HCT116 (cell line): ENCODE measurements at places on chromosomes 3 and 15. TPM values are rescaled to one million over a fixed set of nuclear protein-coding genes. Genes with fewer than 3 reads are reported as not detected.

DNA sequence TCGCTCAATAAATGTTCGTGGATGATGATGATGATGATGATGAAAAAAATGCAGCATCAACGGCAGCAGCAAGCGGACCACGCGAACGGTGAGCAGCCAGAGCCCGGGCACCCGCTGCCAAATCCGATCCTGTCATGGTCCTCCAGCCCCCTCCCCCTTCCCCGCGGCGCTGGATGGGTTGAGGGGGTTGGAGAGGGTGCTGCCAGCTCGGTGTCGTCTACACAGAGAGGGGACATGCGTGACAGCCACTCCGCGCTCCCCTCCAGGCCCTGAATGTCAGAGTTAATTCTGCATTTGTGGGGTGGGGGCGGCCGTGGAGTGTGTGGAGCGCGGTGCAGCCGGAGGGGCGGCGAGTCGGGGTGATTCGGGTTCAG is 722 bp downstream of the CACNA1D start:
- peak overlapping the region; percentile 20; the same call in 1 of the 2 replicates for H3K4me3 ChIP-seq
- peaks cover 5% of the 10 kb centered on the region; the same call in 1 of the 2 replicates for H3K27me3 ChIP-seq
- H3K36me3 ChIP-seq = no peaks in the 10 kb centered on the region
- no peak for DNase-seq

- no peaks in the 10 kb centered on the region for H3K27me3 ChIP-seq
- H3K36me3 ChIP-seq = no peaks in the 10 kb centered on the region
- H3K4me3 ChIP-seq = no peak overlapping the region
- DNase-seq = no peak
- no peaks in the 10 kb centered on the region for H3K4me1 ChIP-seq
Observed at GRCh38 chr3:170062068-170062467, 24.3 kb downstream of the GPR160 start.

- H3K27me3 ChIP-seq = no peaks in the 10 kb centered on the region
- peak overlapping the region; percentile 45 for H3K4me3 ChIP-seq
- H3K27ac ChIP-seq = peak overlapping the region; percentile 83
- no peaks in the 10 kb centered on the region for H3K36me3 ChIP-seq
- peaks cover 39% of the 10 kb centered on the region for H3K4me1 ChIP-seq
Observed at GRCh38 chr3:53845881-53846133, 412 bp downstream of the CHDH start.

DNA sequence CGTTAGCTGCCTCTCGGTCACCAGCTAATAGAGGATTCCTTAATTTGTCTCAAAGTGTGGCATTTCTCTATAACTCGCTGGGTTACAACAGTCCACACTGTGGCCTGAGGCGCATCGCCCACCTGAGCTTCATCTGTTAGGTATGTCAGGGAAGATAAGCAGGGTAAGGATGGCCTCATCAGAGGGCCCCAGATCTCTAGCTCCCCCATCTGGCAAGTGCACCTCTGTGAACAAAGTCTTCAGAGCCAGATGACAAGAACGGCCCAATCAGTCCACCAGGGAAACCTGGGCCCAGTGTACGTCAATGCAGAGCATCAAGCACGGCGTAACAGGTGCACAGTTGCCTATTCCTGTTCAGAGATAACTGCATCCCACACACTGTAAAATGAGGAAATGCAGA is 23.2 kb downstream of the FRG2C start:
- no peak overlapping the region for H3K4me3 ChIP-seq
- no peaks in the 10 kb centered on the region for H3K27me3 ChIP-seq
- H3K27ac ChIP-seq = no peak overlapping the region
- H3K36me3 ChIP-seq = no peaks in the 10 kb centered on the region
- H3K4me1 ChIP-seq = no peaks in the 10 kb centered on the region

DNA sequence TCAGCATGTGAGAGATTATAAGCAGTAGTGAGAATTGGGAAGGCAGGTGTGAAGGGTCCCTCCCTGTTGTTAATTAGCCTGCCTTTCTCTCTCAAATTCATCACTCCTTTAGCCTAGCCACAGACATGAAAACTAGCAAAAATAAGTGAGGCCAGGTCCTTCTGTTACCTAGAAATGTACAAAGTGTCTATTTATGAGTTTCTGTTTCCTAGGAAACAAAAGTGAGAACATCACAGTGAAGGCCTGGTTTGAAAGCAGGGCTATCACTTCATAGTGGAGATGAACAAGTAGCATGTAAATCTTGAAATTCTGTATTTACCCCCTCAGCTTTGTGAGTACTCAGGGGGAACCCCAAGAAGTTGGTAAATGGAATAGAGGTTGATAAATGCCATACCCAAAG is 78.2 kb upstream of the UMPS start:
- no peaks in the 10 kb centered on the region for H3K27me3 ChIP-seq
- DNase-seq = no peak
- no peak overlapping the region for H3K27ac ChIP-seq
- no peaks in the 10 kb centered on the region for H3K36me3 ChIP-seq
- no peaks in the 10 kb centered on the region for H3K4me1 ChIP-seq

- H3K4me3 ChIP-seq = no peak overlapping the region
- H3K36me3 ChIP-seq = no peaks in the 10 kb centered on the region
- no peak overlapping the region for H3K27ac ChIP-seq
- H3K4me1 ChIP-seq = no peaks in the 10 kb centered on the region
- H3K27me3 ChIP-seq = no peaks in the 10 kb centered on the region
Observed at GRCh38 chr3:78831446-78831972, 936.3 kb downstream of the ROBO1 start.

DNA sequence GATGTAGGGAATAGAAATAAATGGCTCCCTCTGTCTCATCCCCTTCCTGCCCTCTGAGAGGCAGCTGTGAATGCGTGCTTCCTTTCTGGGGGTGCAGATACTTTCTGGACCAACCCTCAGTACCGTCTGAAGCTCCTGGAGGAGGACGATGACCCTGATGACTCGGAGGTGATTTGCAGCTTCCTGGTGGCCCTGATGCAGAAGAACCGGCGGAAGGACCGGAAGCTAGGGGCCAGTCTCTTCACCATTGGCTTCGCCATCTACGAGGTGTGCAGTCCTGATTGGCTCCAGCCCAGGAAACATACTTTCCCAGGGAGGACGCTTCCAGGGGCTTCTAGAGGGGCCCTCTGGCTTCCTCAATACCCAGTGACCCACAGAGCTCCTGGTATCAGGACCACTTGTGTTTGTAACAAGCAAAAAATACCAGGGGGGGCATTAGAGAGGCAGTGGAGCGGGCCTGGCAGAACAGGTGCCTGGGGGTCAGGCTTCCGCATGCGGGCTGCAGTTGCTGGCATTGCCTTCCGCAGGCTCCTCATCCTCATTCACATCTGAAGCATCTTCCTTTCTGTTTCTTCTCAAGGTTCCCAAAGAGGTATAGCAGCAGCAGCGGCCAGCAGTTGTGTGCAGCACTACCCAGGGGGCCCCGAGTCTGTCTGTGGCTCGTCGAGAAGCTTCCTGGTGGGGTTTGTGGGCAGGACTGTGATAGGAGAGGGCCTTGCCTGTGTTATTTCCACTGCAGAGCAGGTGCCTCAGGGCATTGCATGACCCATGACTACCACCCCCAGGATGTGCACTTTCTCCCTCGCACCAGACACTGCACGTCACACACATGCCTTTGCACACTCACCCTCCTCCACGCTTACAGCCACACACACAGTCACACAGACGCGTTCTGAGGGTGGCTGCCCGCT is 42.5 kb downstream of the CAPN3 start:
- H3K27ac ChIP-seq = peak overlapping the region; percentile 60
- H3K27me3 ChIP-seq = no peaks in the 10 kb centered on the region
- H3K4me1 ChIP-seq = peaks cover 18% of the 10 kb centered on the region

DNA sequence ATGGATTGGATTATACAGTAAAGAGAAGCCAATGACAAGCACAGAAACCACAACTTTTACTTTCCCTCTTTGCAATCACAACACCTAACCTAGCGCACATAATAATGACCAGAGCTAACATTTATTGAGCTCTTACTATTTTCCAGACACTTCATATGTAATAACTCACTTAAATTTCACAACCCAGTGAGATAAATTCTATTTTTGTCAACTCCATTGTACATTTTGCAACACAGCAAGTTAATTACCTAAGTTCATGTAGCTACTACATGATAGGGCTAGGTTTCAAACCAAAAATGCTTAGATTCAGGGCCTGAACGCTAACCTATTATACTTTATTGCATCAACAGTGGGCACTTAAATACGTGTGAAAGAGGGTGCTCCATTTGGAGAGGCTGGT is 89.5 kb downstream of the GADL1 start:
- H3K4me3 ChIP-seq = no peak overlapping the region
- H3K27me3 ChIP-seq = no peaks in the 10 kb centered on the region
- H3K36me3 ChIP-seq = no peaks in the 10 kb centered on the region
- no peaks in the 10 kb centered on the region for H3K4me1 ChIP-seq

GRCh38 chr3:15844889-15845288 is 47.1 kb upstream of the ANKRD28 start:
- no peaks in the 10 kb centered on the region for H3K36me3 ChIP-seq
- H3K27ac ChIP-seq = no peak overlapping the region
- no peak for DNase-seq
- H3K27me3 ChIP-seq = no peaks in the 10 kb centered on the region
- H3K4me1 ChIP-seq = no peaks in the 10 kb centered on the region

DNA sequence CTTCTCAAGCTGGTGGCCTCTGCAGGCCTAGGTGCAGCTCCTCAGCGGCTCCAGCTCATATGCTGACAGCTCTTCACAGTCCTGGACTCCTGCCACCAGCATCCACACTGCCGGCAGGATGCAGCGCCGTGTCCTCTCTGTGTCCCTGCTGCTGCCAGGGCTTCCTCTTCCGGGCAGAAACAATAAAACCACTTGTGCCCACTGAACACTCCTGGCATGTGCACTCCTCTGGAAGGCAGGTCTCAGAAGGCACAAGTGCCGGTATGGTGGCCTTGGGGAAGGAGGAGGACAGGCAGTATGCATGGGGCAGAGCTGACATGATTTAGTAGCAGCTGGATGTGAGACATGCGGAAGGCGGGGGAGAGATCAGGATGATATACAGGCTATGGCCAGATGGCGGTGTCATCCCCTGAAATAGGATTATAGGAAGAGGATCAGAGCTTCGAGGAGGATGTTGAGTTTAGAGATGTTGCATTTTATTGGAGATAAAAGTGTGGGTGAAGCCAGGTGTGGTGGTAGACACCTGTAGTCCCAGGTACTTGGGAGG is 7.5 kb upstream of the MAN2A2 start:
- no peaks in the 10 kb centered on the region for H3K4me1 ChIP-seq
- H3K36me3 ChIP-seq = no peaks in the 10 kb centered on the region
- no peak for DNase-seq
- no peaks in the 10 kb centered on the region for H3K27me3 ChIP-seq
- no peak overlapping the region for H3K27ac ChIP-seq

GRCh38 chr3:50433954-50434353 is 69.5 kb downstream of the CACNA2D2 start:
- no peaks in the 10 kb centered on the region for H3K36me3 ChIP-seq
- no peak for DNase-seq
- H3K4me3 ChIP-seq = no peak overlapping the region

DNA sequence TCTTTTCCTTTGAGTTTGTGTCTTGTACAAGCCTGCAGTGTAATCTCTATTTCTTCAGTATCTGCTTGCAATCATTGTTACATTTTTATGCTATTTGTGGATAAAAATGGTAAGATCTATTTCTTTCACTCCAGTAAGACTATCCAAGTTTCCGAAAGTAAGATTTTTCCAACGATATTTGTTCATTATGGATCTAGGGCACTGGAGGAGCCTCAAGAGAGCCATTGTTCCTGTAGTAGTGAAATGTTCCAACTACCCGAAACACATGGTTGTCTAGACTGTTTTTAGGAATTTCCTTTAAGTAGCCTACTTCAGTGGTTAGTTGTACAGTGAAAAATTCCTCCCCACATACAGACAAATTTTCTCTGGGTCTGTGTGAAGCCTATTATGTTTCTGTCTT is 597.4 kb downstream of the RSL24D1 start:
- no peak for DNase-seq
- H3K4me3 ChIP-seq = no peak overlapping the region
- H3K4me1 ChIP-seq = no peaks in the 10 kb centered on the region
- no peaks in the 10 kb centered on the region for H3K36me3 ChIP-seq
- H3K27ac ChIP-seq = no peak overlapping the region
- no peaks in the 10 kb centered on the region for H3K27me3 ChIP-seq

GRCh38 chr15:99248000-99248715 is 1.2 kb downstream of the TTC23 start:
- H3K27me3 ChIP-seq = no peaks in the 10 kb centered on the region
- H3K27ac ChIP-seq = no peak overlapping the region
- peaks cover 26% of the 10 kb centered on the region for H3K4me1 ChIP-seq
- H3K36me3 ChIP-seq = no peaks in the 10 kb centered on the region
- H3K4me3 ChIP-seq = peak overlapping the region; percentile 77

DNA sequence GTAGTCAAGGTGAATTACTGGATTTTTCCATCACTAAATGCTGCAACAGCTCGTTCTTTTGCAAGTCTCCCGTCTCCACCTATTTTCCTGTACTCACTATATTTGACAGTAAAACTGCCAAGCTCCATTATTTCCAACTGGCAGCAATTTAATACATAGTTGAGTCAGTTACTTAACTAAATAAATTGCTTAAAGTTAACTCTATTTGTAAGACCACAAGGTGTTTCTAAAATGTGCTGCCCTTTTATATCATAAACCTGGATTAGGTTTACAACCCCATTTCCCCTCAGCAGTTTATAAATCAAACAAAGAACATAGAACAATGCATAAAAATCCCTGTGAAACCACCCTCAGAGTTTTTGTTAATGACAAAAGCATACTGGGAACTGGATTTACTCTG is 211.4 kb upstream of the DPH6 start:
- H3K27me3 ChIP-seq = no peaks in the 10 kb centered on the region
- no peak overlapping the region for H3K27ac ChIP-seq
- no peak overlapping the region for H3K4me3 ChIP-seq
- no peaks in the 10 kb centered on the region for H3K4me1 ChIP-seq
- DNase-seq = no peak

DNA sequence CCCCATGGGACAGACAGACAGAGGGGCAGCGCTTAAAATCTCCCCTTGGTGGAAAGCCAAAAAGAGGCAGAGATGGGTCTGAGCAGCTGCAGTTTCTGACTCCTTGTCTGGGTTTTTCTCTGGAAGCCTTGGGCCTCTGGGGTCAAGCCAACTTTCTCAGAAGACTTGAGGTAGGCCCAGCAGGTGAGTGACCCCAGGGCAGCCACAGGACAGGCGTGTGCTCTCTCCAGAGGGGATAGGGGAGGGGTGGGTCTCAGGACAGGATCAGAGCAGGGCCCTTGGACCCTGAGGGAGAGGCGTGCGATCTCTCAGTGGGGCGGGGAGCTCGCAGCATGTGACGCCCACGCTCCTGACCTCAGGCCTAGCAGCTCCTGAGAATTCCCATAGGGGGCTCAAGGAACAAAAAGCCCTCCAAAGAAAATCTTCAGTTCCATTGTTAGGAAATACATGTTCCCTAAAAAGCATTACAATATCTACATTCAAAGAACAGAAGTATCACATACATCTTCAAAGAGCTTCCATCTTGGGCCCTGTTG is 34.6 kb upstream of the DUSP7 start:
- H3K27me3 ChIP-seq = no peaks in the 10 kb centered on the region
- peaks cover 53% of the 10 kb centered on the region for H3K4me1 ChIP-seq
- no peak for DNase-seq
- peak overlapping the region; percentile 69 for H3K27ac ChIP-seq
- H3K4me3 ChIP-seq = no peak overlapping the region

- no peak overlapping the region for H3K27ac ChIP-seq
- no peaks in the 10 kb centered on the region for H3K36me3 ChIP-seq
- no peak overlapping the region for H3K4me3 ChIP-seq
- H3K4me1 ChIP-seq = no peaks in the 10 kb centered on the region
- DNase-seq = no peak
Observed at GRCh38 chr15:36571301-36571700, 8.1 kb upstream of the CDIN1 start.

The ISLR gene
- total RNA-seq = 0.12 TPM

The RBP2 gene
- not detected for total RNA-seq

The CCR1 gene
- 0.10 TPM for total RNA-seq

The GAP43 gene
- total RNA-seq = not detected

The ENTPD3 gene
- not detected for total RNA-seq

The IL17RC gene
- 17.6 TPM for total RNA-seq

The LRTM1 gene
- total RNA-seq = not detected

The CMTM6 gene
- 41.1 TPM for total RNA-seq

The SPTSSB gene
- total RNA-seq = 2.9 TPM
